Activated CD8-positive, alpha-beta memory T cell treated with anti-CD3 and anti-CD28 coated beads for 48 hours (primary cell): ENCODE measurements at places on chromosomes 7 and 10.

GRCh38 chr10:114356751-114357514, 47.4 kb downstream of the AFAP1L2 start:
- no peak for DNase-seq

DNA sequence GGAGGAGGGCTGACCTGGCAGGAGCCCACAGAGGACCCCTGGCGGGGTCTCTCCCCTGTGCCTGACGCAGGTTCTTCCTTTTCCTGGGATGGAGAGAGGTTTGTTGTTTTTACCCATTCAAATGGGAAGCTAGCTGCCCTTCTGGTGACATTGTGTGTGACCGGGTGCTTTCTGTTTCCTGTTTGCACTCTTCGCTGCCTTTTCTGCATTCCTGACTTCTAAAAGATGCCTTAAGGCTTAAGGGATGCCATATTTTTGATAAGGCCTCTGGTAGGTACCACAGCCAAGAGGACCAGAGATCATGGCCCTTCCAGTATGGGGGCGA, 20.3 kb downstream of the ZNF783 start:
- DNase-seq: no peak

GRCh38 chr10:60490013-60490412, 100.3 kb upstream of the ANK3 start:
- no peak for DNase-seq

- DNase-seq: no peak
Observed at GRCh38 chr7:145293228-145293701, 457.4 kb upstream of the TPK1 start.

DNA sequence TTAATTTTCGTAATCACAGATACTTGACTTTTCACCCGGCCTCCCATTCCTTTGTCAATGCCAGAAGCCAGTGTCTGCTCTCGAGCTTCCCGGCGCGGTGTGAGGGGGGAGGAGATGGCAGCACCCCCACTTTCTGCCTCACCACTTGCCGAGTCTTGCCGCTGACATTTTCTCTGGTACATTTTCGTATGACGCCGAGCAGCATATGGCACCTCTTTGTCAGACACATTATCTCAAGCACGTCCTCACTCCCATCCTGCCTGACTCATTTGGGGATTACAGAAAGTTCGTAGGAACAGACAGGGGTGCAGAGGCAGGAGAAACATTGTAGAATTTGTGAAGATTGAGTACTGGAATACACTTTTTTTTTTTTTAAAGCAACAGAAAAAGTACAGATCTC, 60.8 kb upstream of the SORCS3 start:
- no peak for DNase-seq

DNA sequence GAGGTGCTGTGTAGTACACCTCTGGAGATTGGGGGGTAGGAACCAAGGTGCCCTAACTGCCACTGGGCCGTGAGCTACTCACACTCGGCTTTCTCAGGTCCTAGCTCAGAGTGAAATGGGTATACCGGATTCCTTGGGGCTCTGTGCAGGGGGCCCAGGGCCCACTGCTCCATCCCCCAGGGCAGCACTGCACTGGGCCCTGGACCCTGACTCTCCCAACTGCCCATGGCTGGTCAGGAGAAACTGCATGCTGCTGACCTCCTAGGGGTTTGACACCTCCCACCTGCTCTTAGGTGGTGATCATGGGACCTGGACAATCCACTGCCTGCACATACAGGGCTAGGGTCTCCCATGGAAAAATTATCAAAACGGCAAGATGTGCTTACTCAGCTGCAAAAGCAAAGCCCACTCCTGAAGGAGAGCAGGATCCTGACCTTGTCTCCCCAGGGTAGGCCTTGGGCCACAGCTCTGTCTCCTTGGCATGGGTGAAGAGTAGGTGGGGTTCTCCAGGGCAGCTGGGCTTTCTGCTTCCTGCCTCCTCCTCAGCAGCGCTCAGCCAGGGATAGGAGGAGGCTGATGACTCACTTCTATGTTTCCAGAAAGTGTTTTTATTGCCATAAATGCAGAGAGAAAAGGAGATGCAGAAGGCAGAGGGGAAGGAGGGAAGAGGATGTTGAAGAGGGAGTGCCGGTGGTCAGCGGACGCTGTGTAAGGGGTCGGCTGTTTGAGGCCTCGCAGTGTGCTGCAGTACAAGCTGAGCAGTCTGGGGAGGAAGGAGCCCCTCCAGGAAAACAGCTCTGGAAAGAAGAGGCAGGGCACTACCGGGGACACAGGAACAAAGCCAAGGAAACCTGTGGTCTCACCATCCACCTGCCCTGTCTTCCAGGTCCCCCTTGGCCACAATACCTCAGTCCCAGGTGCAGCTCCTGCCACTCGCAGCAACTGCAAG, 107.8 kb downstream of the ARHGAP22 start:
- DNase-seq: no peak

DNA sequence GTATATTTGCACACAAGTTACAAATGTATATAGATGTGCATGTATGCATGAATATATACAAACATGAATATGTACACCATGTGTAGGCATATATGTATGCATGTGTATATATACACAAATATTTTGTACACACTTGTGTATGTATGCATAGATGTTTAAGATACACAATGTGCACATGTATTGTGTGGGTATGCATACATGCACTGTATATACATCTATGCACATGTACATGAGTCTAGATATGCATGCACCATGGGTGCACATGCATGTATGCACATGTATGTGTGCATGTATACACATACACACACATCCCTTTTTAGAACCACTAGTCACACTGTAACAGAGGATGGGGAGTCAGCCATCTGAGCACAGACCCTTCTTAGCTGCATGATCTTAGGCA, 249.4 kb downstream of the COBL start:
- DNase-seq: no peak
